ENCODE measurements at places on chromosomes 12 and 14.

- DNase-seq, result no peak
Observed at GRCh38 chr12:101042211-101042610, 167.8 kb downstream of the SLC5A8 start.

DNA sequence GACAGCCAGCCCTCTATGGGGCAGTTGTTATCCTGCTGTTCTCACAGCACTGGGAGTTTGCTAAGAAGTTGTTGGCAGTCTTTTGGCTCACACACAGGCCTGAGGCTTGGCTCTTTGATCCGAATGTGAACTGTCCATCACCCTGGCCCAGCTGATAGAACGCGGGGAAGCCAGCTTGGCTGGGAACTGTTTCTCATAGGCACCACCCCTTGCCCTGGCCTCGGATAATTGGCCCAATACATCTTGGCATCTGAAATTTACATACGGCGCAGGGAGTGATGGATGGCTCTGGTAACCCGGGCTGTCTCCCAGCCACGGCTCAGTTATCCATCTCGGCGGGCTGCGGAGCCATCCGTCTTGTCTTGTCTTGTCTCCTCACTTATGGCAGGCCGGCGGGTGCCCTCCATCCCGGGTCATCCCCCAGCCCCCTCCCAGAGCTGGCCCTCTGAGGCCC, 164.1 kb downstream of the PHETA1 start:
- DNase-seq, result no peak

DNA sequence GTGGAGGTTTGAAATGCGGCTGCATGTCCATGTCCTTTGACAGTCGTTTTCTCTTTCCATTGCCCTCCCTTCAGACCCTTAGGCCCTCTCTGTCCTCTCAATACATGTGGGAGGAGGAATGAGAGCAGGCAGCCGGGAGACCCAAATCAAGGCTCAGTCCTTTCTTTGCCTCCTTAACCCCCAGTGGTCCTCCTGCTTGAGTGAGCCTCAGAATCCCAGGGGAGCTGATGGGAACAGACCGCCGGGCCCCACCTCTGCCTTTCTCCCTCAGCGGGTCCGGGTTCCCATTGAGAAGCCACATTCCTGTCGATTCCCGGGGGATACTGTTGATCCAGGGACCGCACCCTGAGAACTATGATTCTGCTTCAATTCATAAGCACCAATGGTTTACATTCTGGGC, 77.9 kb upstream of the RFLNA start:
- no peak for DNase-seq

DNA sequence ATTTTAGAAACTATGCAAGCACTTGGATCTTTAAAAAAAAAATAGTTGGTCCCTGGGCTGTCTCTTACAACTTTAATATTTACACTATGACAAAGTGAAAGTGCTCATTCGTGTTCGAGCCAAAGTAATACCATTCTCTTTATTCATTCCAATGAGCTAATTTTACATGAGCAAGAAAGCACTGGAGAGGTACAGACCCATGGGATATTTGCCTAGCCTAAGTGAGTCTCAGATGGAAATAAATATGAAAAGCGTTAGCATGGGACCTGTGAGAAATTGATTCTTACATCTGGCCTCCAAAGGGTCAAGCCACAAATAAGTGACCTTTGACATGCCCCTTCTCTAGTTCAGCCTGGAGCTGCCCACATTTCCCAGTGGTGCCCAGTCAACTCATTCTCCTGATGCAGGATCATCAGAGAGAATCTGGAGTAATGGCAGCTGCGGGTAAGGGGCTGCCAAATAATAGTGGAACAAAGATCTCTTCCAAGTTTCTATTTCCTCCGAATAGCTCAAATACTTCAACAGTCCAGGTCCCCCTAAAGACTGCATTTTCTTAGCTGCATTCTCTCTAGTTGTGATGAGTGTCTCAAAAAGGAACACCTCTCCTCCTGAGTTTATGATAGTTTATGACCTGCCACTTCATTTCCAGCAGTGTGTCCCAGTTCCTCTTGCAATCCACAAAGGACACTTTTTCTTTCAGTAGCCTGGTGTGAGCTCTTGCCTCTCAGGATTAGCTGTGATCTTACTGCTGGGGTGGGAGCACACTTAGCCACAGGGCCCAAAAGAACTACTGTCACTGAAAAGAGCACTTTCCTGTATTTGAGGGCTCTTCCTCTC, 208.2 kb downstream of the DAD1 start:
- DNase-seq, result no peak

GRCh38 chr12:2832550-2833127, 2.2 kb downstream of the NRIP2 start:
- DNase-seq, result no peak

DNA sequence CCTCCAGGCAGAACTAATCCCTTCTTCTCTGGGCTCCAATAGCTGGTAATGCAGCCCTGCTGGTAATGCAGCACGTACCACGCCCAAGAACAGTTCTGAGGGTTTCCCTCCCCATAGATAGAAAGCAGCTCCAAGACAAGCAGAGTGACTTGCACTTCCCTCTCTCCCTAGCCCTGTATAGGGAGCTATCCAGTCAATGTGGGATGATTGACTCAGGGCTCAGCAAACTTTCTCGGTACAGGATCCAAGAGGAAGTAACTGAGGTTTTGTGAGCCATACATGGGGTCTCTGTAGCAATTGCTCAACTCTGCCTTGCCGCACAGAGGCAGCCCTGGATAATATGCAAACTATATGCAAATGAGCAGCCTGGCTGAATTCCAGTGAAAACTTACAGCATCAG, 15.5 kb upstream of the FKBP4 start:
- no peak for DNase-seq

DNA sequence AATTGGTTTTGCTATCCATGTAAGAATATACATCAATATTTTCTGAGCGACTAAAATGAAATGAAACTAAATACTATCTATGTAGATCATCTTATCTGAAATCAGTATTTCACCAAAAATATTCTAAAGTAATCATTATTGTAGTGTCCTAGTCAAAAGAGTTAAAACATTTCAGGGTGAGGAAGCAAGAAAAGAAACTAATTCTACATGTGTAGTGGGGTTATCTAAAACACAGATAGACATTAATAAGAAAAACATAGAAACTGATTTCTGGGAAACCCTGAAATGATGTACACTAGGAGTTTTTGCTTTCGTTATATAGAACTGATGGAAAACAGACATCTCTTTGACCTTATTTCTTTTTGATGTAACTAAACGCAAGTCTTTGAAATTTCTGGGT, 257.9 kb downstream of the SSPN start:
- no peak for DNase-seq

DNA sequence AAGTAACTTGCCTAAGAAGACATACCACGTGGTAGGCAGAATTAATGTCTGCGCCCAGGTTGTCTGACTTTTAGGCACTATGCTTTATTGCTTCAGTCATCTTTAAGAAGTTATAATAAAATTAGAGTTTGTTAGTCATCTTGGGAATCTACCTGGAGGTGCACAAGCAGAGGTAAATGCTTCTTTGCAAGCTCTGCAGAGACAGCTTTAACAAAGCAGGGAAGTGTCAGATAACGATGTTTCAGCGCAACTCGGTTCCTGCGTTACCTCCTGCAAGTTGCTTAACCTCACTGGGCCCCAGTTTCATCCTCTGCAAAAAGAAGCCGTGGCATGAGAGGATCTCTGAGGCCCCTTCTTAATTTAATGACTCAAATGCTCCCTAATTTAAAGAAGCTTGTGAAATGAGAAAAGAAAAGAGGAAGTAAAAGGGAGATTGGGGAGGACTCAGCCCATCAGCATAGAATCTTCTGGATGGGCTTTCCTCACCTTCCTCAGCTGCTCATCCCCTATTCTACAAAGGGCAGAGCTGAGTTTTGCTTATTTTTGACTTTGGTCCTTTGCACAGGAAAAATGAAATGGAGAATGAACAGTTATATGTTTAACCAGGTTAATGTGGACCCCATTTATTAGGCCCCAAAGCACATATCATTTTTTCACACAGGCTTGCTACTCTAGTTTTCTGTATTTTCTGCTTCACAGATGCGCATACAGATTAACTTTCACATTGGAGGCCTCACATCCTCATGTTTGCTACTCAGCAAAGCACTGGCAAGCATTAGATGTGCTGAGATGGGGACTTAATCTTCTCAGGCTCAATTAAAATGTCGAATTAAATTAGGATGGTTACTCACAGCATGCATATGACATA, 5.1 kb downstream of the ARHGDIB start:
- no peak for DNase-seq

DNA sequence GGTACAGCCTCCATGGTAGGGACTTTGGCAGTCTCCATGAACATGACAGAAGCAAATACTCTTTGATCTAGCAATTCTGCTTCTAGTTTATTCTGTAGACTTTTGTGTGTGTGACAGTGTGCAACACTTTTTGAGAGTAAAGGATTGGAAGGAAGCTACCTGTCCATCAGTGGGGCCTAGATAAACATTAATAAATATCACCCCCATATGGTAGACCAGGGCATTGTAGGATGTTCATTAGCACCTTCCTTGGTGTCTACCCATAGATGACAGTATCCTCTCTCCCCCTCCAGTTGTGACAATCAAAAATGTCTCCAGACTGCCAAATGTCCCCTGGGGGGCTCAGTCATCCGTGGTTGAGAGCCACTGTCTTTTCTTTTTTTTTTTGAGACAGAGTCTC, 10.8 kb downstream of the SNRNP35 start:
- no peak for DNase-seq

GRCh38 chr12:30962047-30962446, 35.5 kb downstream of the TSPAN11 start:
- no peak for DNase-seq

DNA sequence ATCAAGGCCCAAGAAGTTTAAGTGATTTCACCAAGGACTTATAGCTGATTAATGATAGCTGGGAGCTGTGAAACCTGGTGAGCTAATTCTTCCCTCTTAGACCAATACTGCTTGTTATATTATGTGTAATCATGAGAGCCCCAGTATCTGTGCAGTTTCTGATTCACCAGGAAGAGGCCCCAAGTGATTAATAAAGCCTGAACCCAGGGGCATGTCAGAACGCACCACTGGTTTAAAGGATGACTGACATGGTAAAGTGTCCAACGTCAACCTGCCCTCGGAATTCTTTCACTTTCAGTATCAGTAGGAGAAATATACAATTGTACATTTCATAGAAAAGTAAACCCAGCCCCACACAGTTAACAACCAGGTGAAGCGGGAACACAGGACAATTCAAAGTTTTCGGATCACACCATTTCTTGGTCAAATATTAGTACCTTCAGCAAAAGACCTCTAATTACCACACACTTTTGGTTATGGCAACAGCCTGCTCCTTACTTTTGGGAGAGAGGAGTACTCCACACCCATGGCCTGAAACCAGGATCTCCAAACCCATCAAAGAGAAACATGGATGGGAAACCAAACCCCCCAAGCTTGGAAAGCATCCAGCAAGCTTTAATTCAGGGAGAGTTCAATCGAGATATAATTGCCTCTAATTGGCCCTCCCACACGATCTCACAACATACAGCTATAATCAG, 28.5 kb downstream of the TMCC3 start:
- DNase-seq, result no peak

- DNase-seq, result no peak
Observed at GRCh38 chr14:70713511-70713916, 71.8 kb downstream of the TTC9 start.

DNA sequence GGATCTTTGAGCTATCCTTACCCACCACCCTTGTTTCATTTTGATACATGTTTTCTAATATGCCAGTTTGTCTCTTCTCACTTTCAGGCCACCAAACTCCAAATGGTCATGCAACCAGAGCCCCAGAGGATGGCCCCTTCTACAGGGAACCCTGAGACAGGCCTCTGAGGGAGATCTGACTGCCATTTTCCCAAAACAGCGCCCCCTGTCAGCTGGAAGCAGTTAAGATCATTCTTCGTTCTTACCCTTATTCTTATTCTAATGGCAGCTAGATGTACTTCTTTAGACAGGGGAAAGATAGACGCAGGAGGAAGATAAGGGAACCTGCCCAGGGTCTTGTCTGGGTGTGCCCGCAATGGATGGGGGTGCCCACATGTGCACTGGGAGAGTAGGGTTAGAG, 38.4 kb downstream of the C12orf56 start:
- no peak for DNase-seq

DNA sequence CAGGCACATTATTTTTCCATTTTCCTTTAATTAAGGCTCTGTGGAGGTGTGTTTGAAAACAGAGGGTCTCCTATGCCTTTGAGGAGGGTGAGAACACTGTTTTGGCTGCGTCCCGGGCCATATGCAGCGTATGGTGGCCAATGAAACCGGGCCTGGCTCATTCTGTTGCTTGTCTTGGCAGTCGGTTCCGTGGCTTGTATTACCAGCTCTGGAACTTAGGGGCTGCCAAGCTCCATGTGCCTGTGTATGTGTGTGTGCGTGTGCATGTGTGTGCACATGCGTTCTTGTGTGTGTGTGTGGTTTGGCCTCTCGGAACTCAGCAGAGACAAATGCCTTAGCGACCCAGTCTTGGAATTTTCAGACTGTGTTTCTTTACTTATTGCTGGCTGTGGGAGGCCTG, 2.7 kb downstream of the JDP2 start:
- no peak for DNase-seq

Data from stimulated activated CD8-positive, alpha-beta memory T cell treated with anti-CD3 and anti-CD28 coated beads, Interleukin-12 subunit alpha, Interleukin-12 subunit beta, amount 100 ng/mL, for 4 hours (primary cell).